Skeletal muscle cell (primary cell): ENCODE measurements at places on chromosomes 11 and 22.

DNA sequence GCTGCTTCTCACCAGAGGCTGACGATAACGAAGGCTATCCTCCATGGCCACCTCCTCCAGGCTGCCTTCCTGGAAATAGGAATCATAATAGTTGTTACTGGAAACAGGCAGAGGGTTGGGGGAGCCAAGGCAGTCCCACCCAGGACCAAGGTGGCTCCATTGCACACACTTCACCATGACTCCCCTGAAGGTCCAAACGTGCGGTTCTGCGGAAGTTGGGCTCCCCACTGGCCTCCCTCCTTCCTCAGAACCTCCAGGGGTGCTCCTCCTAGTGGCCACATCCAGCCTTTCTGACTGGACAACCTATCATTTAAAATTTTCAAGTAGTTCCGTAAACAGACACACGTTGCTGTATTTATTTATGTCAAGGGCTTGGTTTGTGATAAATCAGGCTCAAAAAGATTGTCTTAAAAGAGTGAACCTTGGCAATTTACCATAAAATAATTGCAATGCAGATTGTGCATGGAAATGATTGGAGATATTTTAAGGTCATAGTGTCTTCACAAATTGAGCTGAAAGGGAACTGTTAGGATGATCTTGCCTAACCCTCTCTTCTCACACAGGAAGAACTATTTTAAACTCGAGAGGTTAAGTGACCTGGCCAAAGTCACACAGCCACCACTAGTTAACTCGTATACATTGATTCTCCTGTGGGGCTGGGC, 1.4 kb upstream of the TCN2 start:
- no peak for DNase-seq

DNA sequence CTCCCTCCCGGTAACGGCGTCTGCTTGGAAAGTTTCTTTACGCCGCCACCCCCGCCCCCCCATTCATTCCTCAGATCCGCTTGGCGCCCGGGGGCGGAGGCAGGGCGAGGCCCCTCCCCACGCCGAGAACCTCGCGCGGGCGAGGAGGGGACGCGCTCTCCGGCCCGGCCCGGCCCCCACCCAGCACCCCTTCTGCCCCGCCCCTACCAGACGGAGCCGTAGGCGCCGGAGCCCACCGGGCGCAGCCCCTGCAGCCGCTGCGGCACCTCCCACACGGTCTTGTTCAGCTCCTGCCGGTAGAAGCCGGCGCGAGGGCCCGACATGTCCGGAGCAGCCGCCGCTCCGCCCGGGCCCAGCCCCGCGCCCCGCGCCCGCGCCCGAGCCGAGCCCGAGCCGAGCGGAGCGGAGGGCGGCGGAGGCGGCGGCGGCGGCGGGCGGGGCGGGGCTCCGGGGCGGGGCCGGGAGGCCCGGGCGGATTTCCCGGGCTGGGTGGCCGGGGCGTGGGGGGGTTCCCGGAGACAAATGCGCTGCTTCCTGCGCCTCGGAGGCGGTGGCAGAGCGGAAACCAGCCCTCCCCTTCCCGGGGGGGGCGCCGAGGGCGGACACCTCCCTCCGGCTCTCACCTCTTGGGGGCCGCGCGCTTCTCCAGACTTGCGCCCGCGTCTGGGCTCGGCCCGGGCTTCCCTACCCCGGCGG, at the start of gene MAPK11:
MAPK11 (minus strand) TSS at position 411 of the 696 bp plus-strand sequence; CDS start at position 323, 88 bp downstream.
- no peak for DNase-seq

DNA sequence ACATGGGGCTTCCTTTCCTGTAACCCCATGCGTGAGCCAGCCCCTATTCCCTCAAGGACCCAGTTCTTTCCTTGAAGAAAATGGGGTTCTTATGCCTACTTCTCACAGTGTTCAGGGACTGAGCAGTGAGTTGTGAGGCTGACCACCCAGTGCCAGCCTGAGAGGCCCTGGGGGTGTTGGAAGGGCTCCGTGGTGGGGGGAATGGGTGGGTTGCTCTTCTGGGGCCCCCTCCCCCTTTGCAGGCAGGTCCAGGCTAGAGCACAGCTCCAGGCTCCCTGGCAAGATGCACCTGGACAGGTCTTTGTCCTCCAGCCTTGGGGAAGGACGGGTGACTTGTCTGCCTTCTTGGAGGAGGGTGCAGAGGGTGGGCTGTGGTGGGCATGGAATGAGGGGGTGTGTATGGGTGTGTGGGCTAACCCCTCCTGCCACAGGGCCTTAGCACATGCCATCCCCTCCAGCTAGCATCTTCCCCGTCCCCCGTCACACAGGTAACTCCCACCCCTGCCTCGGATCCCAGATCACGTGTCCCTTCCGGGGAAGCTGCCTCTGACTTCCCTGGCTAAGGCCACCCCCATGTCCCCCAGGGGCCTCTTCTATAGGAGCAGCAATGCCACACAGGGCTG, 64.6 kb downstream of the MYEOV start:
- no peak for DNase-seq

- no peak for DNase-seq
These were observed 34.3 kb upstream of the GAL start for GRCh38 chr11:68649851-68650555.

DNA sequence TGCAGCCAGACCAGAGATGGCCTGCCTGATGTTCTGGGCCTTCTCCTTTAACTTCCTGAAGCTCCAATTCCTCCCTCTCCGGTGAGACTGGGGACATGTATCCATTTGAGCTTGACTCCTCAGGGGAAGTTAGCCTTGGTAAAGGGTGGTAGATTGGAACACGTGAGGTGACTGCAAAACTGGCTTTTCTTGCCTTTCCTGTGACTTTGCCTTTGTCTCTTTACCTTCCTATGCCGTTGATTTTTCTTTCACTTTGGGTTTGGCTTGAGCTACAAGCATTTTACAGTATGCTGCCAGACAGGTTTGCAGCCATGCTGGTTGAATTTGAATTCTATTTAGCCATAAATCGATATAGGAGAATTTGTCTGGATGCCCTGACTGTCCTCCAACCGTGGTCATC, 16.8 kb upstream of the GLYATL1 start:
- DNase-seq: no peak

- DNase-seq: no peak
These were observed 8.5 kb downstream of the NTM start for GRCh38 chr11:131378931-131379330.
